ENCODE measurements at places on chromosomes 6 and 20. TPM values are rescaled to one million over a fixed set of nuclear protein-coding genes. Genes with fewer than 3 reads are reported as not detected.

Gene TNFRSF21
- total RNA-seq: 70.3 TPM

Gene BMP2
- total RNA-seq: 2.0 TPM

Gene PHACTR3
- total RNA-seq: 11.1 TPM

Gene TPMT
- total RNA-seq: 15.3 TPM

GRCh38 chr20:37525810-37526209 is 1.9 kb downstream of the BLCAP start:
- DNase-seq: no peak

GRCh38 chr20:8244637-8245036 is 112.6 kb downstream of the PLCB1 start:
- no peak for DNase-seq

Measured in mammary epithelial cell (primary cell).